ENCODE measurements at places on chromosomes 2 and 18.

DNA sequence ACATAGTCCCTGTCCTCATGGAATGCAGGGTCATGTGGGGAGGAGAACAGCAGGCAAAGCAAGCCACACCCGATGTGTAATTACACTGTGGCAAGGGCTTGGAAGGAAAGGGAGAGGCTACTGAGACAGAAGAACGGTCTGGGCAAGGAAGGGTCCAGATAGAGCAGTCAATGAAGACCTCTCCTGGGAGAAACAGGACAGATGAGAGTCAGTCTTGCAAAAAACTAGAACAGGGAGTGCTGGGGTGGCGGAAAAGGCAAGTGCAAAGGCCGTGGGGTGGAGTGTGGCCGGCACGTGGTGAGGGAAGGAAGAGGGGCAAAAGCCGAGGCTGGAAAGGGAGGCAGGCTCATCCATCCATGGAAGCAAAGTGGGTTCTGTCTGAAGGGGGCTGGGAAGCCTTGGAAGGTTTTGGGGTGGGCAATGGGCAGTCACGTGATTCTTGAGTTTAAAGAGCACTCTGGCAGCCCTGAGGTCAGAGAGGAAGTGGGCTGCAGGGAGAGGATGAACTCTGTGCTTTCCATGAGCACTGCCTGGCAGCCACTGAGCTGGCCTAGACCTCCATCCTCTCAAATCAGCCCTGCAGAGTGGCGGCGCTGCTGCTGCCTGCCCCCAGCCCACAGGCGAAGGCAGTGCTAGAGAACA is 182.2 kb downstream of the INHBB start:
- no peak for DNase-seq

DNA sequence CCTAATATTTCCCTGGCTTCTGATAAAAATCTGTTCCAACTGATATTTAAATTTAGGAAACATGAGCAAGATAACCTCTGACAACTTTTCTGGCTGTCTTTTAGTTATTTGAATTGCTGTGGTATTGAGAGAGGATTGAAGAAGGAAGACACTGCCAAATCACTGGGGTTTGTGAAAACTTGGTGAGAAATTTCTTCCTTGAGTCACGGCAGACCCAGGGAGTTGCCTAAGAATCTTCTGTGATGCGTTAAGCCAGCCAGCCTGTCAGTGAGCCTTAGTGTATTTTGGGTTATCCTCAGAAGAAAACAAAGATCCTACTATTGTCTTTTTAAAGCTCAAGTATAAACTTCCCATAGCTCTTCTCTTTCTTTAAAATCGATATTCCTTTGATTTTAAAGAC is 17.5 kb upstream of the DOK6 start:
- DNase-seq, result no peak

GRCh38 chr18:49751427-49752094 is 61.8 kb downstream of the ACAA2 start:
- DNase-seq, result no peak

GRCh38 chr2:241109210-241110088 is 7.4 kb upstream of the MTERF4 start:
- no peak for DNase-seq

DNA sequence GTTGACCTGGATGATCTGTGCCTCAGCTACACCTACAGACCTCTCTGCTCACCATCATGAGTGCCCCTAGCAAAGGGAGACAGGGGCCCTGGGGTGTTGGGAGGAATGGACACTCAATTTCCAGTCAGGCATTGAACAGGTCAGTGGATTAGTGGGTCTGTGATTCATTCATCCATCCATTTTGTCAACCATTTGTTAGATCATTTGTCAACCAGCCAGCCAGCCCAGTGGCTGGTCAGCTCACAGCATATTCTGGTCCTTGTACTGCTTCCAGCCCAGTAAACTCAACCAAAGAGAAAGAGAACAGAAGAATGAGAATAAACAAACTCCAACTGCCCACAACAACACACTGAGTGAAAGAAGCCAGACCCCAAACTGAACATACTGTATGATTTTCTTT is 4.6 kb upstream of the KLF11 start:
- DNase-seq, result no peak

GRCh38 chr2:38129987-38130386 is 54.0 kb upstream of the CYP1B1 start:
- DNase-seq, result no peak

- DNase-seq, result no peak
Measured at GRCh38 chr18:54416436-54416835, 58.7 kb downstream of the C18orf54 start.

- no peak for DNase-seq
Measured at GRCh38 chr2:52668724-52669123, 1098.9 kb upstream of the CHAC2 start.

GRCh38 chr2:120042359-120042758 is 29.5 kb downstream of the EPB41L5 start:
- DNase-seq, result no peak

- no peak for DNase-seq
Measured at GRCh38 chr18:74069178-74070050, 78.2 kb downstream of the FBXO15 start.

DNA sequence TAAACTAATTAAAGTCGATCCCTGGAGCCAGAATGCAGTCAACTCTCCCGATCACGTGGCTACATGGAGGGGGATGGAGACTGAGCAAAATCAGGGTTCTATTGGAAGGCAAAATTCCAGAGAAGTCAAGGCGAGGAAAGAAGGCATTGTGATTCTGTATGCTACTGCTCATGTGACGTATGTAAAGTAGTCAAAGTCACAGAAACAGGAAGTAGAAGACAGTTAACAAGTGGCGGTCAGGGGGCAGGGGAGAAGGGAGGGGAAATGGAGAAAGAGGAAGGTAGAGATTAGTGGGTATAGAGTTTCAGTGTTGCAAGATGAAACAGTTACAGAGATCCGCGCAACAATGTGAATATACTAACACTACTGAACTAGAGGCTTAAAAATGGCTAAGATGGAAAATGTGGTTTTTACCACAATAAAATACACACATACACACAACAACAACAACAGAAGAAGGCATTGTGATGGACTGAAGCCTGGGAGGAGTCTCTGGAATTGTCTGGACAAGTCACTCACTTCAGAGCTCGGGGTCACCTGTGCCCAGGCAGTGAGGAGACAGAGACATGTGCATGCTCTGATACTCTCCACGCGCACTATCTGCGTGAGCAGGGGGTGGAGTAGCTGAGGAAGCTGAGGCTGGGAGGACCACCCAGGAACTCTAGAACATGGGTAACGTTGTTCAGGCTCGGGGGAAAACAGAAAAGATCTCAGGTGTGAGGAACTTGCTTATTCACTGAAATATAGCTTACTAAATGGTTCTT is 89.9 kb upstream of the CDCA7 start:
- no peak for DNase-seq

GRCh38 chr2:25228848-25229278 is 60.5 kb upstream of the POMC start:
- DNase-seq, result no peak

GRCh38 chr2:233832414-233832813 is 21.9 kb downstream of the HJURP start:
- no peak for DNase-seq

DNA sequence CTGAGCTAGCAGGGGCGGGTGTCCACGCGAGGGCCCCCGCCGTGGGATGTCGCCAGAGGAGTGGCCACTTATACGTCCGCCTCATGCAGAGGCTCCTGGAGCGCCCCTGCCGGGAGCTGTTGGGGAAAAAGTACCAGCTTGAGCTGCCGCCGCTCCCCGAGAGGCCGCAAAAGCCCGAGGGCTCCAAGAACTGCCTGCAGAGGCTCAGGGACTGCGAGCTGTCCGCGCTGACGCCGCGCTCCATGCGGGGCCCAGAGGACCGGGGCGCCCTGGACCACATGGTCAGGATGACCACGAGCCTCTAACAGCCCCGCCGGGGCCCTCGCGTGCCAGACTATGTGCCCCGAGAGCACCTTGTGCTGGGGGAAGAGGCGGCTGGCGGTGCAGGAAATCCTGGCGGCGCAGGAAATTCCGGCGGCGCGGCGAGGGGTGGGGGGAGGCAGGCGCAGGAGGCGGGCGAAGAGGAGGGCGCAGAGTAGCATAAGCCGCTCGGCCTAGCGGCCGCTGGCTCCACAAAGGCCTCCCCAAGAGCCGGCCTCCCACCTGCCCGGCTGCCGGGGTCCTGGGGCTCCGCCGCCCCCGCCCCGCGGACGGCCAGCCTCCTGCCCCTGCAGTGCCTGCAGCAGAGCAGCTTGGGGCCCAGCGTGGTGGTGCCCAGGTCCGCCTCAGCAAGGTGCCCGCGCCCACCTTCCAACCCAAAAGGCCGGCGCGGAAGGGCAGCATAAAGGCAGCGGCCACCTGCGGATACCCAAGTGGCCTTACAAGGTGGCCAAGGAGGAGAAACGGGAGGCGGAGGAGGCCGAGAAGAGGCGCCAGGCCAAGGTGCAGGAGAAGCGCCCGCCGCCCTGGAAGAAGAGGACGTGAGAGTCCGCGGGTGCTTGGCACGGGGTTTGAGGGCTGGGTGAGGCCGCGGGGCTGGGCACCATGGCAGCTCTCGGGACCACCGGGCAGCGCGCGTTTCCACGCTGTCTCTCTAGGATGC is 42.1 kb upstream of the TRIM43B start:
- peak; percentile 27 for DNase-seq

GRCh38 chr18:45103319-45104048 is 422.8 kb downstream of the SETBP1 start:
- DNase-seq, result no peak

DNA sequence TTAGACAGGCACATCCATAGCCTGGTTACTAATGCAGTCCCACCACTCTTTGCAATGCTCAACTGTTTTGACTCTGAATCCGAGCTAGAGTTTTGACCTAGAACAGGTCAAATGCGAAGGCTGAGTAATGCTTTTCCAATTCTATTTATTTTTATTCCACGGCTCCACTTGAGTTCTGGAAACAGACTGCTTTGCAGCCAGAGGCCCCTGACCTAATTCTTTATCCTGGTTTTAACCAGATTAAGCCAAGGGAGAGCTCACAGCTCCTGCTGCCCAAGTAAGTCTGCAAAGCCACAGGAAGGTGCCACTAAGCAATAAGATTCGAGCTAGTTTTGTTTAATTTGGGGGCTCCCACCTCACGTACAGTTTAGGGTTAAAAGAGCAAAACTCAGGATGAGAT is 51.4 kb downstream of the MREG start:
- no peak for DNase-seq

- DNase-seq, result no peak
Measured at GRCh38 chr2:241862775-241863535, 4.3 kb upstream of the PDCD1 start.

DNA sequence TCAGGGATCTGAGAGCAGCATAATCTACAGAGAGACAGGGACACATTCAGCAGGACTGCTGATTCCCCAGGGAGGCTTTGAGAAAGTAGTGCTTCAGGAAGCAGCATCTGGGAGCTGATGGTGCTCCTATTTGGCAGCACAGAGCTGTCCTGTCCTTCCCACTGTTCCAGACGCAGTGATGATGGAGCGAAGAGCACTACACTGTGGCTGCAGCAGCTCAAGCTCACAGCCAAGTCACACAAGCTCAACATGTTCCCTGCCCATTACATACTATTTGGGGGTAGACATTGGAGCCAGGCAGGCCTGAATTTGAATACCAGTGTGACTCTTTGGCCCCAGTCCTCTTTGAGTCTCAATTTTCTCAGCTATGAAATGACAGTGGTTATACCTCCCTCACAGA is 15.2 kb upstream of the GALM start:
- DNase-seq, result no peak

DNA sequence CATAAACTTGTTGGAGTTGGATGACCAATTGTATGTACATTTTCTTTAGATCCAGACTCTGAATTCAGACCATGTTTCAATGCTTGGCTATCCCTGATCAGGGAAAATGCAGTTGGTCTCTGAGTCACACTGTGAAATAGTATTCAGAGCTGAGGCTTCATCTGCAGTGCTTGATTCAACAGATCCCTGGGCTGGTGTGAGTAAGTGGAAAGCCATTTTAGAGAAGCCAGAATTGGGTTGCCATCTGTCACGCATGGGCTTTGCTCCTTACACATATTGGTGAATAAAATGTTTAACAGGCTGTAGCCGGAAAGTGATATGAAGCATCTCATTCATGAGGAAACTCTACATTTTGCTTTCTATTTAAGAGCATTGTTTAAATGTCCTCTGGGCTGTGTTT is 50.0 kb upstream of the ACYP2 start:
- DNase-seq, result no peak

DNA sequence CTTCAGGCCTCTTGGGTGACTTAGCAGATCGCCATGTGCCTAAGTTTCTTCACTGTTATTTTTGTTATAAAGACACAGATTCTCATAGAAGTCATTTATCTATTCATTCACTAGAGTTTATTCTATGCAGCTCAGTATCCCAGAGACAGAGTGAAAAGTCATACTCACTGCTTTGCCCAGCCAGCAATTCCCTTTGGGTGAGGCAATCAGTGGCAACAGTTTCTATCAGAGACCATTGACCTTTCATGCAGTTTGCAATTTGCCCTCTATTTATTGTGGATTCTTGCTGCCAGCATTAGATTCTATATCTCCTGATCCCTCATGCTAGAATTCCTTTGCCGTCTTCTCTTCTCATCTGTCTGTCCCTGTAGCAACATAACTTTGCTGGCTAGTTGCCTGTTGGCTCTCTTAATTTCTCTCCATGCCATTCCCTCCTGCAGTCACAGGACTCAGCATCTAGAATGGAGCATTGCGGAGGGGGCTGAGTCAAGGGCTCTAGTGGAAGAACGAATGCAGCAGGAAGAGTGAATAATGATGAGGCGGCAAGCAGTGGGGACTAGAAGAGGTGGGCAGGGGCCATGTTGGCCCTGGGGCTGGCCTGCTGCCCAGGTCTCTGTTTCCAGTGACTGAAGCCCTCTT is 12.2 kb downstream of the SLC9A4 start:
- DNase-seq, result no peak

DNA sequence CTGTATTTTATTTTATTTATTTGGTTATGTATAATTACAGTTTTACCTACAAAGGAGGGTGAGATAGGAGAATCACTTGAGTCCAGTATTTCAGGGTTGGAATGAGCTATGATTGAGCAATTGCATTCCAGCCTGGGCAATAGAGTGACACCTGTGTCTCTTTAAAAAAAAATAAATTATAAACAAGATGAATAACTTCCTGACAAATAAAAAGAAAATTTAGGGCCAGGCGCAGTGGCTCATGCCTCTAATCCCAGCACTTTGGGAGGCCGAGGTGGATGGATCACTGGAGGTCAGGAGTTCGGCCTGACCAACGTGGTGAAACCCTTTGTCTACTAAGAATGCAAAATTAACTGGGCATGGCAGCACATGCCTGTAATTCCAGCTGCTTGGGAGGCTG is 17.3 kb downstream of the MTA3 start:
- DNase-seq, result no peak

DNA sequence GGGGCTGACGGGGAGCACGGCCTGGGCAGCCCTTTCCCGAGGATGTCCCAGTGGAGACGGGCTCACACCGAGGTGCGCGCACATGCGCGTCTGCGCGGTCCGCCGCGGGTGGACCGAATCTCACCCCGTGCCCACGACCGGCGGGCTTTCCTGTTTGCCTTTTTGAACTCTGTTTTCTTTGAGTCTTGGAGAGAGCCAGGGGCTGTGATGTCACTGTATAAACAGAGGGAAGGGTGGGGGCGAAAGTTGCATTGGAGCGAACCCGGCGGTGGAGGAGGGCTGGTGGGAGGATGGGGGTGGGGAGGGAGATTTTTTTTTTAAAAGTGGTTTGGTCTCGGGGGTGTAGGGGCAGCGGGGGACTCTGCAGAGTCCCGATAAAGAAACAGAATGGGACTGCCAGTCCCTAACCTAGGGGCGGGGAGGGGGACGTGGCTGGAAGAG is 141.2 kb upstream of the CTAGE1 start:
- no peak for DNase-seq

- no peak for DNase-seq
Measured at GRCh38 chr2:212448698-212449097, 89.9 kb downstream of the ERBB4 start.
